ENCODE measurements at places on chromosomes 3 and 15.

- no peak for DNase-seq
Observed at GRCh38 chr3:46868287-46868686, 5.0 kb upstream of the MYL3 start.

DNA sequence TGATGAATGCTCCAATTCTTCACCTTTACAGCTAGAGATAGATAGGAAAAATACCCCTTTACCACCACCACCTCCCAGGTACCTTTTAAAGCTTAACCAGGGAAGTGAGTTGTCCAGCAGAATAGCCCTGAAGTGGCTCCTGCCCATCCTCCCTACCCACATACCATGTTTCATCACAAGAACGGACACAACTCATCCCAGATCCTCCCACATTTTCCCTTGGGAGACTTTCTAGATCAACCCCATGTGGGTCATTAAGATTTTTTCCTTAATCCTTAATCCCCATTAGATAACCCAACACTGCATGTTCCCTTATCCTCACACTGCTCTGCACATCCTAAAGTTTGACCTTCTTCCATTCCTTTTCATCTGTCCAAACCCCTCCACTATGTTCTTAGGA, 69.3 kb downstream of the CHST2 start:
- DNase-seq: no peak

GRCh38 chr3:140508550-140508949, 169.3 kb upstream of the TRIM42 start:
- DNase-seq: no peak

DNA sequence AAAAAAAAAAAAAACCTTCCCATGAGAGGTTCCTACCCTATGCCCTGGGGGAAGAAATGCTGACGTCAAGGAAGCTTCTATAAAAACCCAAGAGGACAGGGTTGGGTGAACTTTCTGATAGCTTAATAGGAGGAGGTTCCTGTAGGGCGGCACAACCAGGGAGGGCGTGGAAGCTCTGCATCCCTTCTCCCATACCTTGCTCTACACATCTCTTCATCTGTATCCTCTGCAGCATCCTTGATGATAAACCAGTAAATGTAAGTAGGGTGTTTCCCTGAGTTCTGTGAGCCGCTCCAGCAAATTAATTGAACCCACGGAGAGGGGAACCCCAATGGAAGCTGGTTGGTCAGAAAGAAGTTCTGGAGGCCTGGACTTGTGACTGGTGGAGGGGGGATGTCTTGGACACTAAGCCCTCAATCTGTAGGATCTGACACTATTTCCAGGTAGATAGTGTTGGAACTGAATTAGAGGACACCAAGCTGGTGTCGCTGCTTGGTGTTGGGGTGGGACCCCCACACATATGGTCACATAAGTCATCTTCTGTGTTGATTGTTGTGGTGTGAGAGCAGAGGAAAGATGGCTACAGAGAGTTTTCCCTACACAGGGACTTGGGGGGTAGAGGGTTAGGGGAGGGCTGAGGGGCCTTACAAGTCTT, 91.5 kb downstream of the ST6GAL1 start:
- DNase-seq: no peak

DNA sequence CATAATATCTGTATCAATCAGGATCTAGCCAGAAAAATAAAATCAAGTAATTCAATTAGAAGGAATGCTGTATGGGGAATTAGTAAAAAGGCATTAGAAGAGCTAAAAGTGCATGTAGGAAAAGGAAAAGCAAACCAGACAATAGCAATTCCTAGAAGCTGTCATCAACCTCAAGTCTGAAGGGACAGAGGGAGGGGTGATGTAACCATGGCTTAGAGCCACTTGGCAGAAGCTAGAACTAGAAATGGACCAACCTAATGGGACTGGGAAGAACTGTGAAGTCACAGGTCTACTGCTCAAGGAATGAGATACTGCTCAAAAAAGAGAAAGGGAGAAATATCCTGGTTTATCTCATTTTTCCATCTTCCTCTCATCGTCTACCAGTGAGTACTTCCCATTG, 590.7 kb upstream of the SGO1 start:
- no peak for DNase-seq

DNA sequence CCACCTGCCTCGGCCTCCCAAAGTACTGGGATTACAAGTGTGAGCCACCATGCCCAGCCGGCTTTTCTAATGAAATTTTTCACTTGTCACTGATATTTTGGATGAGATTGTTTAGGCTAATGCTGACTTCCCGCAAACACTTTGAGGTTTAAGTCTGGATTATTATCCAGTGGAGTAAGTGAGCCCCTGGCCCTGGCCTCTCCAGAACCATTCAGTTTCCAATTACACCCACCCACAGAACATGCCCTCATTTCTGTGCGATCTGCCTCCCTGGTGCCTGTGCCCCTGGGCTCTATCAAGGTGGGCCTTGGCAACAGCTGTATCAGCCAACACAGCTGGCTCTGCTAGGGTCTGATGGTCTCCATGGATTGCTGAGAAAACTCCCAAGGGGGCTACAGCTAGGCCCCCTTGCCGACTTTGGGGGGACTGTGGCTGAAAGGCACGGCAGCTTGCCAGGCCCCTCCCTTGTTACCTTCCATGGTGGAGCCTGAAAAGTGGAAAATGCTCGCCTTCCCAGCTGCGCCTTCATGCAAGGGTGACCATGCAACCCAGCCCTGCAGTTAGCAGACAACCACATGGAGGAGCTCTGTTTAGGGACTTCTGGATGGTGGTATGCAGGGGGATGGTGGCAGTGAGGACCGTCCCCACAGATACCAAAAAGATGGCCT, 288.9 kb downstream of the FAM43A start:
- DNase-seq: no peak

GRCh38 chr3:74845081-74845480, 230.6 kb upstream of the CNTN3 start:
- DNase-seq: no peak

GRCh38 chr3:59381282-59381681, 331.5 kb upstream of the CFAP20DC start:
- no peak for DNase-seq

- DNase-seq: no peak
Observed at GRCh38 chr15:27846722-27847395, 252.3 kb downstream of the OCA2 start.

DNA sequence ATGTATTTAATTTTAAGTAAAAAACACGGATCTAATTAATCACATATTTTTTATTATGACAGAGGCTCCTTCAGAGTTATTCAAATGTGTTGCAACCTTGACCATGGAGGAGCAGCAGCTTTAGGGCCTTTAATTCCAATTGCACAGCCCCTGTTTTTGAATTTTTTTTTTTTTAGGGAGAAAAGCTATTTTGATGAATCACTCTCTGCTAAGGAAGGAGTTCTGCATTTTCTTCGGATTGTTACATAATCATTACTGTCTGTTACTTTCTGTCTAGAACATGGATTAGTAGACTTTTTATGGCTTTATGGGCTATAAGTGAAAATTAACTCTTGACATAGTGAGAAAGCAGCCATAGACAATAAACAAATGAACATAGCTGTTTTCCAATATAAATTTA, 90.8 kb downstream of the MCTP2 start:
- DNase-seq: no peak

GRCh38 chr3:161221806-161222600, 892 bp downstream of the NMD3 start:
- DNase-seq: no peak

- no peak for DNase-seq
Observed at GRCh38 chr3:114080201-114080600, 23.7 kb downstream of the QTRT2 start.

- no peak for DNase-seq
Observed at GRCh38 chr15:90419738-90420406, 31.8 kb downstream of the IQGAP1 start.

Data from stimulated activated CD8-positive, alpha-beta memory T cell treated with anti-CD3 and anti-CD28 coated beads, Interleukin-2, amount 100 ng/mL, for 48 hours (primary cell).